Stimulated activated CD4-positive, alpha-beta T cell treated with anti-CD3 and anti-CD28 coated beads, Interleukin-12 subunit alpha, Interleukin-12 subunit beta, amount 100 ng/mL, for 48 hours (primary cell): ENCODE measurements at places on chromosomes 5 and 9.

GRCh38 chr9:114028646-114029045 is 49.5 kb downstream of the AMBP start:
- DNase-seq, result no peak

DNA sequence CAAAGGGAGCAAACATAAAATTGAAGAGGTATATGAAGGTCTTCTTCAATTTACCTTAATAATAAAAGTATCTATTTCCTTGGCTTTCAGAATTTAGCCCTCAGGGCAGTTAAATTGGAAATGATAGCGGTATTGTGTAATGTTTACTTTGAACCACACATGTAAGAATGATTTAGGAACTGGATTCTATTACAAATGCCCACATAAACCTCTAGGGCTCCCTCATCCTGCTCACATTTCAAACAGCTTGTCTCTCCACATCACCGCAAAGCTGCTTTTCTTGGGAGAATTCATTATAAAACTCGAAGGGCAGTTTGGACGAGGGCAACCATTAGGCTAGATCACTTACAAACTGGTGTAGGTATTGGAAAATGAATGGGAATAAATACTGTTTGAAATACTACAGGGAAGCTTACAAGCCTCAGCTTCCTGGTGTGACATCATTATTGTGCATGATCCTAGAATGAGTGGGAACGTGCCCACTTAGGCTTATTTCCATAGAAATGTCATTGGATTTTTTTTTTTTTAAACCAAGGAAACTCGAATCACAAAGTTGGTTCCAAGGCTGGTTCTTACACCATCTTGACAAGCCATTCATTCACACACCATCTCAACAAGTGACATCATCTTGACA is 47.3 kb downstream of the MTRR start:
- DNase-seq, result no peak

- DNase-seq, result no peak
Measured at GRCh38 chr5:9231842-9232241, 314.0 kb downstream of the SEMA5A start.

- DNase-seq, result peak; percentile 54
Measured at GRCh38 chr9:109903515-109904138, 123.6 kb downstream of the PALM2AKAP2 start.

GRCh38 chr5:134115806-134116175 is 1.3 kb downstream of the TCF7 start:
- DNase-seq, result no peak

- no peak for DNase-seq
Measured at GRCh38 chr5:154722936-154723335, 32.2 kb upstream of the LARP1 start.

- no peak for DNase-seq
Measured at GRCh38 chr9:85339338-85339737, 402.4 kb downstream of the AGTPBP1 start.

- DNase-seq, result no peak
Measured at GRCh38 chr5:20680718-20681302, 692.8 kb upstream of the CDH18 start.
